ENCODE measurements at places on chromosomes 7 and 10.

DNA sequence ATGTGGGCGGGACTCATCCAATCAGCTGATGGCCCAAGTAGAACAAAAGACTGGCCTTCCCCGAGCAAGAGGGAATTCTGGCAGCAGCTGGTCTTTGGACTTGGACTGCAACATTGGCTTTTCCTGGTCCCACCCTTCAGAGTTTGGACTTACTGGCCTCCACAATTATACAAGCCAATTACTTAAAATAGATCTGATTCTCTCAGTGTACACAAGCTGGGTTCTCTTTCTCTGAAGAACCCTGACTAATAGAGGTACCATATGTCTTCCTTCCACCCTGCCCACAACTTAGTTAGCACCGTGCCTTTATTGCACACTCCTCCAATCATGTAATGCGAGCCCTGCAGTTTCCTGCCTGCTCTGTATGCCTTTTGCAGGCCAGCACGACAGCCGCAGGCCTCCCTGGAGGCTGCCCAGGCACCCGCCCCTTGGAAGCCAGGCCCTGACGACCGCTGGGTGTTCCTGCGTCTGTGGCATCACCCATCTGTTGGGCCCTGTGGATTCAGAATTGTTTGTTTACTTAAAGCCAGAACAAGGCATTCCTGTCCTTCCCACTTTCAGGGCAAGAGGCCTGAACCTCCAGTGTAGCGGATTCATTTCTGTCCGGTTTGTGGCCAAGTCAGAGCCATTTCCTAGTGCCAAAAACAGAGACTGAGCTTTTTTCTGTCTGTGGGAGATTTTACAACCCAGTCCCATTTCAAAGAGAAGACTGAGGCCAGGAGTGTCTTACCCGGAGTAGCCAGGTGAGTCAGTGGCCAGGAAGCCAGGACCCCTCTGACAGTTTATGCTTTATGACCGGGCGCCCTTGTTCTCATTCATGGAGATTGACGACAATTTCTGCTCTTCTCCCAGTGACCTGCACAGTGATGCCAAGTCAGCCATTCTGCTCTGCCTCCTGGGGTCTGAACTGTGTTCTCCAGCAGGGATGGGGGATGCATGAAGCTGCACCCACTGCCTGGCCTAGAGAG lies 968 bp upstream of the INMT start:
- no peak for DNase-seq

DNA sequence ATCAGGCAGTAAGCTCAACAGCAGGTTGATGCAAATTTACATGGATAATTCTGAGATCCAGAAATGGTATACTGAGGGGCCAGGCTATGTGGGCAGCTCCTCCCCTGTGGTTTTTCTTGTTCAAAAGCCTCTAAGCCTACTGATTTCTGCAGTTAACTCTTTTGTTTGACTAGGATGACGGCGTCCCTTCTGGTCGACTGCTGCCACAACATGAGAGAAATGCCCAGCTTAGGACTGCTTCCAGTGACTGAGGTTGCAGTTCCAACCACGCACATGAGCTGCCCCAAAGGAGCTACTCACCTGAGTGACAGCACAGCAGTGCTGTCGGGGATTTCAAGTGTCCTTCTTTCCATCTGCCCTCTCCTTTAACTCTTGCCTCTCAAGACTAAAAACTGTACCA lies 973.0 kb upstream of the GHITM start:
- no peak for DNase-seq

- no peak for DNase-seq
These were observed 88.2 kb downstream of the AOAH start for GRCh38 chr7:36636126-36636525.

- DNase-seq = no peak
These were observed 16.3 kb downstream of the MBL2 start for GRCh38 chr10:52756295-52756694.

- no peak for DNase-seq
These were observed 69.2 kb downstream of the ARMC3 start for GRCh38 chr10:22997096-22997495.

DNA sequence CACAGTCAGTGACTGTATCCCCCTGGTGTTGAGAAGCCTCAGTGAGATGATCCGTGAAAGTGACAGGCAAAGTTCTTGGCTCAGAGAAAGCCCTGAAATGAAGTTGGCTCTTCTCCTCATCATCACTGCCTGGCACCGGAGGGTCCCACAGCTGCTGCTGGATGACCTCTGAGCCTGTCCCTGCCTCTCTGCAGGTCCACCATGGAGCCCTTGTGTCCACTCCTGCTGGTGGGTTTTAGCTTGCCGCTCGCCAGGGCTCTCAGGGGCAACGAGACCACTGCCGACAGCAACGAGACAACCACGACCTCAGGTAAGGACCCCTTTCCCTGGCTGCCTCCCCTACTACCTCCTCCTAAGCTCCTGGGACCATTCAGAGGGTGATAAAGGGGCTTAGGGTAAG lies 85.5 kb downstream of the MKI67 start:
- DNase-seq = no peak

DNA sequence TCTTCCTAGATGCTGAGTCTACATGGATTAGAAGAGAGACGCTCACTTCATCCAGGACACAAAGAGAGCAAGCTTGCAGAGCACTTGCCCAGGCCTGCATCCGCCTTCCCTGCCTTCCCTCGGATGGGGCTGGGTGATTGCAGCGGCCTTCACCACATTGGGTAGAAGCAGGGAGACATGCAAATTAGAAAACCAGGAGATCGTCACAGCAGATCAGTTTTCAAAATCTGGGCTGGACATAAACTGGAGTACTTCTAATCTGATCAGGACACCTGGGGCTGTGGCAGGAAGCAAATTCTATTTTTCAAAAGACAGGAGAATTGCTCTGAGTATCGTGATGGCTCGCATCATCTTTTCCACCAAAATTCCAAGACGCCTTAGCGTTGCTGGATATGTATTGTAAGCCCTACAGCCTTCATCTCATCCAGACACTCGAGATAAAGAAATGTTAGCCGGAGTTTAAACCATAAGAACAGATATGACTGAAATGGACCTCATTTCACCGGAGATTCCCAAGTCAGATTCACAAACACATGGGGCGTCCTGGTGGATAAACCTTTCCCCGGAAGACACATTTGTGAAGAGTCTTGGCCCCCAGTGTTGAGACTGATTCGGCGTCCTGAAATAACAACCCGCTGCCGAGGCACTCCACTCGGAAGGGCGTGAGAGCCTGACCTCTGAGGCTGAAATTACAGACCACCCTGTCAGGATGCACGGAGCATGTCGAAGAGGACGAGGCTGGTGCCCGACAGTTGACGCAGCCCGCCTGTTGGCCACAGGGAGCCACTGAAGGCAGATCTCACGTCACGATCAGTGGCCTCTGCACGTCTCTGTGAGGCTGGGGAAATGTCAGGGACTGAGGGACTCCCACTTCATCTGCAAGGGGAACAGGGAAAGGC lies 91.2 kb upstream of the PARD3 start:
- no peak for DNase-seq

DNA sequence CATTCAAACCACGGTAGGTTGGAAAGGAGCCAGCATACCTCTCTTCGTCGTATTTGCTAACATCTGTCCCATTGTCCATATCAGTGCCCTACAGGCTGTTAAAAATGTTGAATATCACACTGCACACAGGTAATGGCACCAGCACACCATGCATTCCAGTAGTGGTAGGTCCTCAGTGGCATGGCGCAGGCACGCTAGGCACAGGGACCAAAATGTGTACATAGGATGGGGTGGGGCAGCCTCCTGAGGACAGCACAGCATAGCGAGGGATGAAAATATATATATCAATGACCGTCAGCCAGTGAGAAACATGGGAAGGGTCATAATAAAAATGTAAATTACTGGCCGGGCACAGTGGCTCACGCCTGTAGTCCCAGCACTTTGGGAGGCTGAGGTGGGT lies 99.9 kb upstream of the CTBP2 start:
- no peak for DNase-seq

DNA sequence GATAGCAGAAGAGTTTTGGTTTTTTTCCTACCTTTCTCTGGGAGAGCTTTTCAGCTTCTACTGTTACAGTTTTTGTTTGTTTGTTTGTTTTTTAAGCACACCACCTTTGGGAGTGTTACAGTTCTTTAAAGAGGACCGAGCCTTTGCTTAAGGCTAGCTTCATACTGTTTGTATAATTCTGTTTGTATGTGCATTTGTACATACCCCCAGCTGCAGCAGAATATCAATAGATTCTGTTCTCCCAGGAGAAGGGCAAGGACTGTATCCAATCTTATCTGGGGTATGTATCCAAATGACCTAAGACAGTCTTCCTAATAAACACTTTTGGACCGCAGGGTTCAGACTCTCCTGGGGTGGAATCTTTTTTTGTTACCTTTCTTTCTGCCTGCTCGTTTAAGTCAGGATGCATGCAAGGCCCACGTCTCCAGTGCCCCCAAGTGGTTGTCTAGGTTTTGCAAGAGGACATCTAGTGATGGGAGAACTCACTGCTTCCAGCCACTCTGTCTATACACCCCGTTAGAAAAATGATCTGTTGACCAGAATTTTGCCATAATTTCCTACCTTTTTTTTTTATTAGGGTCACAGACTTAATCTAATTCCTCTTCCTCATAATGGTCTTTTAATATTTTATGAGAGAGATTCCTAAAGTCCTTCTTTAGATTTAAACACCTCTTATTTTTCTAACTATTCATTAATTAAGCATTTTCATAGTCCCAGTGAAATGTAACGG lies 23.9 kb downstream of the NRF1 start:
- DNase-seq = peak; percentile 54

- DNase-seq = no peak
These were observed 177.7 kb downstream of the KIF20B start for GRCh38 chr10:89879121-89879520.

- no peak for DNase-seq
These were observed 9.4 kb upstream of the GPER1 start for GRCh38 chr7:1078519-1078918.

DNA sequence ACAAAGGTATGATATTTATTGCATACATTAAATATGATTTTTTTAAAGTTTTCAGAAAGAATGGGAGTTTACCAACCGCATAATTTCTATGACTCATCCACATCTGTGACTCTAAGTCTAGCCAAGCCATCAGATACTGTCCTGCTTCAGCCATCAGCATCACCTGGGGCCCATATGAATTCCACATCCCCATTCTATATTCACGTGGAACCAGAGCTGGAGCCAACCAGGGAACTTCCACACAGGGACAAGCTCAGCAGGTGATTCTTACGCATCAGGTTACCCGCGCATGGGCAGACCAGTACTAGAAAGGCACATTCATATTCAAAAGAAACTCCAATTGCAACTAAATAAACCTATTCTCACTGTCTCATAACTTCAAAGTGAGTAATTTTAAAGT lies 817.7 kb upstream of the IGFBP3 start:
- no peak for DNase-seq

- no peak for DNase-seq
These were observed 68.5 kb upstream of the DKK1 start for GRCh38 chr10:52245547-52245946.

DNA sequence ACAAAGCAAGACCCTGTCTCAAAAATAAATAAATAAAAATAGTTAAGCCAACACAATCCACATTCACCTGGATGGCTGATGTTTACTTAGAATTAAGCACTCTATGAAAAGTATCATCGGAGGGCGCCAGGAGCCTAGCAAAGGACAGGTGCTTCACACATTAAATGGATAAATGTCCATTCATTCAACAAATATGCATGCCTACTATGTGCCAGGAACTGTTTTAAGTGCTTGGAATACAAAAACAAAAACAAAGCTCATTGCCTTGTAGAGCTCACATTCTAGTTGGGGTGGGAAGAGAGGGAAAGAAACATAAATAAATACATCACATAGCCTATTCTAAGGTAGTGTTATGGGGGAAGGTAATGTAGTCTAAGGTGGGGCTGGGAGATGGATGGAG lies 4.1 kb downstream of the BAIAP2L1 start:
- DNase-seq = no peak

- DNase-seq = no peak
These were observed 97.8 kb upstream of the PPP2R2D start for GRCh38 chr10:131802996-131803395.

GRCh38 chr7:117205873-117206272 lies 117.0 kb downstream of the WNT2 start:
- no peak for DNase-seq

GRCh38 chr7:63899691-63900393 lies 98.8 kb upstream of the ZNF722 start:
- peak; percentile 85 for DNase-seq

DNA sequence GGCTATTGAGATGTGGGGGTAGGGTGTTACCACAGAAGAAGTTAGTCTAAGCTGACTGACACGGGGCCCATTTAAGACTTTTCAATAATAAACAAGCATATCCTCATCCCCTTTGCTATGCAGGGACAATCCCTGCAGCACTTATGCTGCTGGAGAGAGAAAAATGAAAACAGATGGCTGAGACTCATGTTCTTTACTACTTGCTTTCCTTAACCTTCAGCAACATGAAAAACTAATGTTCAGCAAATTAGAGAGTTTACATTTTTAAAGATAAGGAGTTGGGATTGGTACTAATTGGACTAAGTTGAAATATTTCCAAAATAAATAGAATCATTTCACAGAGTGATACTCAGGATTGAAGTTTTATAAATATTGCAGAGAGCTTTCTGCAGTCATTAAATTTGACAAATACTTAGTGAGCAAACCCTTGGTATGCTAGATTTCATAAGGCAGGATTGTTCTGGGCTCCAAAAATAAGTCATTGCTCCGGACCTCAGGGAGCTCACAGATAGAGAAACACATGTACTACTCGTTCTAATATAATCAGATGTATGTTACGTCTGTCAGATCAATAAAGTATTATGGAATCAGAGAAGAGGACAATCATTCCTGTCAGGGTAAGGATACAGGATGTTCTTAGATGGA lies 147.1 kb upstream of the LRRN3 start:
- no peak for DNase-seq

GRCh38 chr7:12244129-12244528 lies 33.0 kb downstream of the TMEM106B start:
- no peak for DNase-seq

DNA sequence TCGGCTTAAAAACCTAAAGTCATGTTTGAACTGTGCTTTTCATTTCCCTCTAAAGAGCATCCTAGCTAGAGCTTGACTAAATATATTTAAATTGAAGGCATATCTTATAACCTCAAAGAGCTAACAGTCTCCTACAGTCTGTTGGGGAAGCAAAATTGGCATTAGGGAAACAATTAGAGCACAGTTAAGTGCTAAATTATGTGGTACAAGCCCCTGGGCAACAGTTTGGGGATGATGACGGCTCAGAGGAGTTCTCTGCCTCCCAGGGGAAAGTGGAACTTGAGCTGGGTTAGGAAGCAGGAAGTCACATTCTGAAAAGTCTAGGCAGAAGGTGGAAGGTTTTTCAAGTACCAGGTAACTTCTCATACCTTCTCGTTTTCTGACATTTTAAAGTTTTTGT lies 18.6 kb upstream of the GOT1 start:
- DNase-seq = no peak
